ENCODE measurements at places on chromosomes 4 and X.

DNA sequence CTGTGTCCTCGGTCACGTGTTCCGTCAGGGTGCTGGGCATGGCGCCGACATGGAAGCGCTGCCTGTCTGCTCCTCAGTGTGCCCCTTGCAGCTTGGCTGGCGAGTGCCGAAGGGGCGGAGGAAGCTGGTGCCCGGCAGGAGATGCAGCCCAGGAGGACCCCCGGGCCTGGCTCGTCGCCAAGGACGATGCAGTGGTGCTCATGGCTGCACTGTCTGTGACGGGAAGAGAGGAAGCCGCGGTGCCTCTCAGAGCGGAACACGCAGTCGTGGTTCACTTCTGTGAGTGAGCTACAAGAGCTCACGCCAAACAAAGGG lies 38.1 kb downstream of the FGFRL1 start:
- no peak for DNase-seq

- DNase-seq, result no peak
These were observed 1381.5 kb upstream of the ADGRL3 start for GRCh38 chr4:59818656-59819055.

DNA sequence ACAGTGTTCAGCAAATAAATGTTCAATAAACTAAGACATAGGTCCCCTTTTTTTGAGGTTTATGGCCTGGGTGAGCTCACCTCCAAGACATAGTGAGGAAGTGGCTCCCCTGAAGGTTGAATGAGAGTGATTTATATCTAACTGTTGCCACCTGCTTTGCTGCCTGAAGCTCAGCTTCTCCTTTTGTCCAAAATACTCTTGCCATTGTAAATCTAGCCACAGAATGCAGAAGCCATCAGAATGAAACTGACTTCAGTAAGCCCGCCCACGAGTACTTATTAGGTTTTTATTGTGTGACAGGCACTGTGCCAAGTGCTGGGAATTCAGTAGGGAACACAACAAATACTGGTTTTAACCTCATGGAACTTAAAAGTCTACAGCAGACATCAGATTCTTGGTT lies 18.0 kb downstream of the SPINK2 start:
- peak; percentile 5 for DNase-seq

DNA sequence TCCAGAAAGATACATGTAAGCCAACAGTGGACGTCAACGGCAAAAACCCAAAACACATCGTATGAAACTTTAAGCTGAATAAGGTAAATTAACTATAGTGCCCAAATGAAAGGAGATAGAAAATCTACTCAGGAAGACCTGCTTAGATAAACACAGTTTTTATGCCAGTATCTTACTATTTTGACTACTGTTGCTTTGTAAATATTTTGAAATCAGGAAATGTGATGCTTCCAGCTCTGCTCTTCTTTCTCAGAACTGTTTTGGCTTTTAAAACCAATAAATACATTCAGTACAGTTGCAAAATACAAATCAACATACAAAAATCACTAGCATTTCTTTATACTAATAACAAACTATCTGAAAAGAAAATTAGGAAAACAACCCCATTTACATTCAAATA lies 83.8 kb downstream of the SMARCA5 start:
- no peak for DNase-seq

- DNase-seq, result no peak
These were observed 91.0 kb upstream of the TRIM2 start for GRCh38 chr4:153113061-153113837.

- no peak for DNase-seq
These were observed 11.5 kb downstream of the RASGEF1B start for GRCh38 chr4:81460191-81460701.

GRCh38 chr4:38673130-38673978 lies 9.4 kb downstream of the KLF3 start:
- no peak for DNase-seq

GRCh38 chrX:68935362-68935761 lies 106.5 kb downstream of the EFNB1 start:
- no peak for DNase-seq

Data from retinal pigment epithelial cell (primary cell).